ENCODE measurements at places on chromosomes 4 and X.

DNA sequence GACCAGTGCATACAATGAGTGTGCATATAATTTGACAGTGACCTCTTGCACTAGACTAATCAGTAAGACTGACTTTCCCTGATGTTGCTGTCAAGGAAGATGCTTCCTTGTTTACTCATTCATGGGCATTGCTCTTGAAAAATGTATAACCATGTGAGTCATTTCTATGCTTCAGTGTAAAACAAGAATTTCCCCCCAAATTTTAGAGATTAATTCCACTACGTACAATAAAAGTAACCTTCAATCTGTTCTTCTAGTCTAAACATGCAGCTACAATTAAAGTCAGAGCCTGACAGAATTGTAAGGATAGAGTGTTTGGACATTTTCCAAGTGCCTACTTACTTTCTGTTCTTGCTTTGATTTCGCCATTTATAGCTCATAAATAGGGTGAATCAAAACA is 935.7 kb downstream of the RAPGEF2 start:
- no peaks in the 10 kb centered on the region for H3K4me1 ChIP-seq
- no peak for DNase-seq
- H3K36me3 ChIP-seq = no peaks in the 10 kb centered on the region
- no peaks in the 10 kb centered on the region for H3K27me3 ChIP-seq
- H3K27ac ChIP-seq = no peak overlapping the region

GRCh38 chr4:8037150-8037769 is 97.6 kb upstream of the AFAP1 start:
- no peak for DNase-seq
- H3K4me3 ChIP-seq = no peak overlapping the region
- no peaks in the 10 kb centered on the region for H3K27me3 ChIP-seq

GRCh38 chr4:47862297-47862696 is 24.4 kb upstream of the CORIN start:
- no peaks in the 10 kb centered on the region for H3K4me1 ChIP-seq
- H3K4me3 ChIP-seq = no peak overlapping the region
- DNase-seq = no peak

DNA sequence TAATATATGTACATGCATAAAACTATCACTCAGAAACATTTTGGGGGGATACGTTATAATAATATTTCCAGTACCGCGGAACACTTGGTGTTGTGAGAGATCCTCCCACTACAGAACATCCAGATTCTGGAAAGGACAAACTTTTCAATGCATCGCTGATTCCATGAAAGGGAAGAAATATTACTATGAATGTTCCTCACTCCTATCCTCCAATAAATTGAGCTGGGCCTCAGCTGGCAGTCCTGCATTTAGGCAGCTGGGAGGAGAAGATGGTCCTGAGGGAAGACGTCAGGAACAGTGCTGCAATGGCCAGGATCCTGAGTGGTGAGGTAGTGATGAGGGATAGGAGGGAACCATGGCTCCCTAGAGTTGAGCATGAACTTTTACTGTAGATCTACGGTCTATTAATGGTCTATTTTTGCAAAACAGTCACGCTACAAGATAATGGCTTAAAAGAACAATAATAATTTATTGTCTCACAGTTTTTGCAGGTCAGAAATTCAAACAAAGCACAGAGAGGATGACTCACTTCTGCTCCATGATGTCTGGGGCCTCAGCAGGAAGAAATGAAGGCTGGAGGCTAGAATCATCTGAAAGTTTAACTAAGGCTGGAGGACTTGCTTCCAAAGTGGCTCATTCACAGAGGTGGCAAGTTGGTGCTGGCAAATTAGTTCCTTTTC is 538.1 kb downstream of the STIM2 start:
- DNase-seq = no peak
- no peaks in the 10 kb centered on the region for H3K27me3 ChIP-seq
- no peak overlapping the region for H3K27ac ChIP-seq
- no peaks in the 10 kb centered on the region for H3K4me1 ChIP-seq

GRCh38 chr4:17358241-17358640 is 153.6 kb downstream of the QDPR start:
- H3K36me3 ChIP-seq = no peaks in the 10 kb centered on the region
- no peaks in the 10 kb centered on the region for H3K27me3 ChIP-seq
- H3K4me1 ChIP-seq = no peaks in the 10 kb centered on the region
- H3K27ac ChIP-seq = no peak overlapping the region
- no peak overlapping the region for H3K4me3 ChIP-seq
- DNase-seq = no peak

GRCh38 chrX:150146271-150146896 is 208.1 kb upstream of the EOLA2 start:
- H3K4me1 ChIP-seq = no peaks in the 10 kb centered on the region
- H3K27ac ChIP-seq = no peak overlapping the region
- no peaks in the 10 kb centered on the region for H3K36me3 ChIP-seq
- peak; percentile 58 for DNase-seq
- H3K27me3 ChIP-seq = no peaks in the 10 kb centered on the region

DNA sequence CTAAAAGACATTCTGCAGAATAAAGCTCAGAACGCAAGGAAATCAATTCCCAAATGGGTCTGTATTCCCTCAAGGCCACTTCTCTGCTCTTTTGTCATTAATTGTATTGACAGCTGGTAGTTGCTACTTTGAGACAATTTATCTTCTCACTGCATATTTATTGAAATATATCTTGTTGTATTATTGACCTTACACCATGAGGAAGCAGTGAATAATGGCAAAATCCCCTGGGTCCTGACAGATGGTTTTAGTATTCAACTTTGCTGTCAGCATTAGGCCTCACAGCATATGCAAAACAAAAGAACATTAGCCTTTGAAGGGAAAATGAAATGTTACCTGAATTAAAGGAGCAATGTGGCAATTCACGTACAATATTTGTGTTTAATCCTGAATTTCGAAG is 406.1 kb upstream of the TRAM1L1 start:
- H3K4me1 ChIP-seq = no peaks in the 10 kb centered on the region
- H3K36me3 ChIP-seq = no peaks in the 10 kb centered on the region
- H3K27ac ChIP-seq = no peak overlapping the region
- H3K4me3 ChIP-seq = no peak overlapping the region

GRCh38 chrX:139864640-139865039 is 68.2 kb downstream of the ATP11C start:
- H3K4me1 ChIP-seq = no peaks in the 10 kb centered on the region
- H3K27me3 ChIP-seq = no peaks in the 10 kb centered on the region
- no peak overlapping the region for H3K27ac ChIP-seq
- H3K4me3 ChIP-seq = no peak overlapping the region
- H3K36me3 ChIP-seq = no peaks in the 10 kb centered on the region
- DNase-seq = no peak

- H3K27me3 ChIP-seq = no peaks in the 10 kb centered on the region
- no peak overlapping the region for H3K4me3 ChIP-seq
- H3K4me1 ChIP-seq = no peaks in the 10 kb centered on the region
- no peaks in the 10 kb centered on the region for H3K36me3 ChIP-seq
These were observed 79.8 kb downstream of the HCCS start for GRCh38 chrX:11190745-11191510.

DNA sequence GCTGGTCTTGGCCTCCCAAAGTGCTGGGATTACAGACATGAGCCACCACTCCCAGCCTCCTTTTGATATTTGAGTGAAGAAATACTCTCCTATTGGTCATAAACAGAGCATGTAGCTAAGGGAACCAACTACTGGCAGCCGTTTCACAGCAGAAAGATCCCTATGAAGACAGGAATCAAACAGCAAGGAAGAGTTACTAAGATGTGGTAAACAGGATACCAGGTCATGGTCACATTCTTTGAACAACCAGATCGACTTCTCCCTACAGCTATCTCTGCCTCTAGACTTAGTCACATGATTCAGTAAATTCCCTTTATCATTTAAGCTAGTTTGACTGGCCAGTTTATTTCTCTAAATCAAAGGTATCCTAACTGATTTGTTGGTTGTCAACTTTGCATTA is 9.0 kb upstream of the HNRNPD start:
- DNase-seq = no peak
- H3K4me3 ChIP-seq = no peak overlapping the region
- H3K27me3 ChIP-seq = no peaks in the 10 kb centered on the region
- H3K27ac ChIP-seq = no peak overlapping the region
- H3K4me1 ChIP-seq = no peaks in the 10 kb centered on the region

- H3K36me3 ChIP-seq = no peaks in the 10 kb centered on the region
- DNase-seq = no peak
- H3K27me3 ChIP-seq = no peaks in the 10 kb centered on the region
- peaks cover 11% of the 10 kb centered on the region for H3K4me1 ChIP-seq
These were observed 5.7 kb upstream of the PPEF1 start for GRCh38 chrX:18701621-18702361.

- H3K27ac ChIP-seq = no peak overlapping the region
- no peaks in the 10 kb centered on the region for H3K36me3 ChIP-seq
- H3K4me3 ChIP-seq = no peak overlapping the region
- no peaks in the 10 kb centered on the region for H3K27me3 ChIP-seq
- DNase-seq = no peak
These were observed 69.9 kb downstream of the GASK1B start for GRCh38 chr4:158102904-158103303.

DNA sequence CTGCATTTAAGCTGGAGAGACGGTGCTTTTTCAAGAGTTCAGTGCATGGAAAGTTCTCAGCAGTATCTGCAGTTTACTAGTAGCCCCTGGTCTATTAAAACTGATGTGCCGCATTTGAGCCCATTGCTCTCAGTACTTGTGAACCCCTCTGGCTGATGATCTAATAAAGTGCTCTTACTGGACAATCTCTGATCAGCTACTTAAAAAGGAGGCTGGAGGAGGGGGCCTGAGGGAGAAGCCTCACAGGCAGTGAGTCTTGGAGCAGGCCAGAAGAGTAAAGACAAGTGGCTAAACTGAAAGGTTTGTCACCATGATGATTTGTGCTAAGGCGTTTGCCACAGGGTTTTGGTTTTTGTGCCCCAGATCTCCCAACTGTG is 138.5 kb downstream of the ARX start:
- H3K27ac ChIP-seq = no peak overlapping the region
- H3K4me3 ChIP-seq = no peak overlapping the region
- no peaks in the 10 kb centered on the region for H3K4me1 ChIP-seq

GRCh38 chr4:5705647-5706320 is 2.6 kb downstream of the EVC2 start:
- H3K27ac ChIP-seq = no peak overlapping the region
- no peak overlapping the region for H3K4me3 ChIP-seq

- H3K27ac ChIP-seq = no peak overlapping the region
- no peaks in the 10 kb centered on the region for H3K4me1 ChIP-seq
- H3K36me3 ChIP-seq = no peaks in the 10 kb centered on the region
- H3K27me3 ChIP-seq = no peaks in the 10 kb centered on the region
These were observed 355.7 kb downstream of the GALNTL6 start for GRCh38 chr4:172168888-172169287.

- no peaks in the 10 kb centered on the region for H3K36me3 ChIP-seq
- no peaks in the 10 kb centered on the region for H3K4me1 ChIP-seq
- DNase-seq = no peak
- H3K27me3 ChIP-seq = no peaks in the 10 kb centered on the region
These were observed 1254.8 kb upstream of the ADGRL3 start for GRCh38 chr4:59945277-59945676.

- peaks cover 12% of the 10 kb centered on the region for H3K4me1 ChIP-seq
- no peak overlapping the region for H3K27ac ChIP-seq
- no peaks in the 10 kb centered on the region for H3K27me3 ChIP-seq
These were observed 158.7 kb downstream of the BTC start for GRCh38 chr4:74635490-74636123.

Data from vagina (tissue), 2 donors.